Ureter (tissue), 1 donor: ENCODE measurements at places on chromosomes 3 and 15. TPM values are rescaled to one million over a fixed set of nuclear protein-coding genes. Genes with fewer than 3 reads are reported as not detected.

Gene CD86
- 3.0 TPM for total RNA-seq

DNA sequence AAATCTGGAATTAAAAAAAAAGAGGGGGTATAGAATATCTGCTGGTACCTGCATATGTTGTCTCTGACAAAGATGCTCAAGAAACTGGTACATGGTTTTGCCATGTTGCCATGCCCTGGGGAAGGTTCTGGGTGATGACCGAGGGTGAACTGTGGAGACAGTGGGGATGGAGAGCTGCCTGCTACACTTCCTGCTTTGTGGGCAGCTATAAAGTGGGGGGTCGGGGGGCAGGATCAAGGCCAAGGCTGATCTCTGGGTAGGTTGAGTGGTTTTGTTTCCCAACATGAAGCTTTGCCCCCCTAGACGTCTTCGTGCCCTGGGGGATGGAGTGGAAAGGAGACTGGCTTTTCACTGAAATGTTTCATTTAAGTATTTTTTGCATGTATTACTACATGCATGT, 74.6 kb downstream of the IQSEC1 start:
- no peak for DNase-seq

- no peak for DNase-seq
Observed at GRCh38 chr3:87125116-87125515, 102.0 kb upstream of the CHMP2B start.

- no peak for DNase-seq
Observed at GRCh38 chr3:155983834-155984474, 113.5 kb downstream of the GMPS start.

GRCh38 chr3:149917124-149917667, 53.5 kb downstream of the PFN2 start:
- no peak for DNase-seq

Gene TATDN2
- total RNA-seq: 37.8 TPM

Gene MYLK
- 942 TPM for total RNA-seq

DNA sequence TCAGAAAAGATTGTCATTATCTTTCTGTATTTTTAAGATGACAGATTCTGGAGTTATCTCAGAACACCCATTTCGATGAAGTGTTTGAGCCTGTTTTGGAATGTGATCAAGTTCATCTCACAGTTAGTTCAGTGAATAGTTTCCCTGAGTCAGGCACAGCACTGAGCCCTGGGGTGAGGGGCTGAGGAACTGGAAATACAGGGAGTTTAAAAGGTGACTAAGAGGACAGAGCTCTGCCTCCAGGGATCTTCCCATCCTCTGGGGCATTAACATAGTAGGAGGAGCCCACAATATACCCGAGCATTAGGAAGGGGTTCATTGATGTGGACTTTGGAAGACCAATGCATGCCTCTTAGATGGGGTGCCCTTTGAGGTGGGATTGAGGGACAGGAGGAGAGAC, 355.1 kb downstream of the CLSTN2 start:
- DNase-seq: no peak

Gene SHQ1
- total RNA-seq: 31.4 TPM

- DNase-seq: no peak
Observed at GRCh38 chr3:71887256-71887655, 102.3 kb upstream of the PROK2 start.

- DNase-seq: no peak
Observed at GRCh38 chr15:38441130-38441519, 12.8 kb upstream of the FAM98B start.
